ENCODE measurements at places on chromosomes 13 and 19.

DNA sequence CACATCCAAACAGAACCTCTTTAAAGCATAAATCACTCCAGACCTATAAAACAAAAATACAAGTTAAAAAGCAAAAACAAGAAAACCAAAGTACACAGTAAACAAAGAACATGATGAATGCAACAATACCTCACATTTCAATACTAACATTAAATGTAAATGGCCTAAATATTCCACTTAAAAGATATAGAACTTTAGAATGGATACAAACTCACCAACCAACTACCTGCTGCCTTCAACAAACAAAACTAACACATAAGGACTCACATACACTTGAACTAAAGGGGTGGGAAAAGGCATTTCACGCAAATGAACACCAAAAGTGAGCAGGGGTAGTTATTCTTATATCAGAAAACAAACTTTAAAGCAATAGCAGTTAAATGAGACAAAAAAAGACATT lies 44.9 kb upstream of the PABPC3 start:
- no peak for DNase-seq

DNA sequence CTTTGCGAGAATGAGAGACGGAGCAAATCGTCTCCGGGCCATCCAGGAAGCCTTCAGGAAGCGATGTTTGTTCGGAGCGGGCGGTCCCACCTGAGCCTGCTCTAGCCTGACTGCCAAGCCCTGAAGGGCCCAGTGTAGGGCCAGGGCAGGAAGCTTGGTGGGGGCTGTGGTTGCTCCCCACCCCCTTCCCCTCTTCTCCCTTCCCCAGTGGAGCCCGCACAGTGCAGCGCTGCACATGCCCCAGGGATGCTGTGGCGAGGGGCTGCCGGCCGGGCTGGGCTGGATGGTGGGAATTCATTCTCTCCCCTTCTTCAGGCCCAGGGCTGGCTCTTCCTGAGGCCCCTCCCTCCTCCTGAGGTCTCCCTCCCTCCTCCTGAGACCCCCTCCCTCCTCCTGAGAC lies 7.1 kb upstream of the GRTP1 start:
- DNase-seq, result no peak

GRCh38 chr13:31008400-31009115 lies 76.1 kb downstream of the TEX26 start:
- DNase-seq, result no peak

GRCh38 chr19:15779756-15780476 lies 7.5 kb upstream of the OR10H5 start:
- DNase-seq, result no peak

GRCh38 chr13:74388626-74389025 lies 254.4 kb upstream of the KLF12 start:
- DNase-seq, result no peak

DNA sequence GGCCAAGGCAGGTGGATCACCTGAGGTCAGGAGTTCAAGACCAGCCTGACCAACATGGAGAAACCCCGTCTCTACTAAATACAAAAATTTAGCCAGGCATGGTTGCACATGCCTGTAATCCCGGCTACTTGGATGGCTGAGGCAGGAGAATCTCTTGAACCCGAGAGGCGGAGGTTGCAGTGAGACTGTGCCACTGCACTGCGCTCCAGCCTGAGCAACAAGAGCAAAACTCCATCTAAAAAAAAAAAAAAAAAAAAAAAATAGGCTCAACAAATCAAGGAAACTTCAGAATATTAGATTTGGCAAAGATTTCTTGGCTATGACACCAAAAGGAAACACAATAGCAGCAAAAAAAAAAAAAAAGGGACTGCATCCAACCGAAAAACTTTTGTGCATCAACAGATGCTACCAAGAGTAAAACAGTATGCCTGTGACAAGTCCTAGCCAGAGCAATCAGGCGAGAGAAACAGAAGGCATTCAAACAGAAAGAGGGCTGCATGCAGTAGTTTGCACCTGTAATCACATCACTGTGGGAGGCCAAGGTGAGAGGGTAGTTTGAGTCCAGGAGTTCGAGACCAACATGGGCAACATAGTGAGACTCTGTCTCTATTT lies 23.8 kb downstream of the ZNF160 start:
- DNase-seq, result no peak

- no peak for DNase-seq
These were observed 9.1 kb upstream of the MCF2L start for GRCh38 chr13:112959701-112960542.

DNA sequence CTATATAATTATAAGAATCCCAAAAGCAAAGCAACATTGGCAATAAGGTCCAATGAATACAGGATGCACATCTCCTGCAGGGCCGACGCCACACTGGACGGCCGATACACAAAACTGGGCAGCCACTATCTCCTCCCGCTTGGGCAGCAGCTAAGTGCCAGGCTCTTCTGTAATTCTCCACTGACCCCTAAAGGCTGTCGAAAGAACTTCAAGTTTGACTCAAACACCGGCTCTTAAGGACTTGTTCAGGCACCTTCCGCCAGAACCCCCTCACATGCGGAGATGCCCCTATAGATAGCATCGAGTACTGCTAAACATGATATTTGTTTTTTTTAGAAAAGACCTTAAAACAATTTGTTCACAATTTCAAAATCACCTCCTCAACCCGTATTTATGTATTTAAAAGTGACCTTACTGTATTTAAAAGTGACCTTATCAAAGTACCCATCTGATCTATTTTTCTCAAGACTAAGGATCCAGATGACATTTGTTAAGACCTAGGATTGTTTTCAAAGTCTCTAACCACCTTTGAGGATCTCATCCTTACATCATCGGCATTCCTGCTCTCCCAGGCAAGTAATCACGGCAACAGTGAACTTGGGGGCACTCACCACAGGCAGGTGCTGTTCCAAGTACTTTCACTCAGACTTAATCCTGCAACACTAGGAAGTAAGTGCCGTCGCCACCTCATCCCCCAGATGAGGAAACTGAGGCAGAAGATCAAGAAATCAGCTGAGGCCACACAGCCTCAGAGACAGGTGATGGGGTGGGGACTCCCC lies 77.8 kb downstream of the TUBGCP3 start:
- peak; percentile 33 for DNase-seq

DNA sequence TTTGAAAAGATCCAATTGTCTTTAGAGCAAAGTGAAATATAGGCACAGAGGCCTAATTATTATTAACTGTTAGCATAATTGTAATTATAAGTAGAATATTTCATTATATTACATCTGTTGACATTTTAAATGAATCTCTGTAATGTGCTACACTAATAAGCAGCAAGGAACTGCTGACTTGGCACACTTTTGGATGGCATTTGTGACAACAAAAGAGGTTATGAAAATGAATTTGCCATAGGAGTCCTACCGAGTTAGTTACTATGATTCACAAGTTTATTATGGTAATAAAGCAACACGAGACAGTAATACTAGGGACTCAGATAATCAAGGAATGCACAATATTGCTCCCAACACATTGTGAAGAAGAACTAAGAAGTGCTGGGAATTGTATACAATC lies 213.8 kb upstream of the PCDH9 start:
- DNase-seq, result no peak

GRCh38 chr13:112204346-112205327 lies 137.7 kb downstream of the SOX1 start:
- peak; percentile 30 for DNase-seq

GRCh38 chr19:8395621-8396082 lies 5.5 kb downstream of the RAB11B start:
- no peak for DNase-seq

- DNase-seq, result no peak
These were observed 16.8 kb downstream of the KBTBD7 start for GRCh38 chr13:41177616-41178015.

DNA sequence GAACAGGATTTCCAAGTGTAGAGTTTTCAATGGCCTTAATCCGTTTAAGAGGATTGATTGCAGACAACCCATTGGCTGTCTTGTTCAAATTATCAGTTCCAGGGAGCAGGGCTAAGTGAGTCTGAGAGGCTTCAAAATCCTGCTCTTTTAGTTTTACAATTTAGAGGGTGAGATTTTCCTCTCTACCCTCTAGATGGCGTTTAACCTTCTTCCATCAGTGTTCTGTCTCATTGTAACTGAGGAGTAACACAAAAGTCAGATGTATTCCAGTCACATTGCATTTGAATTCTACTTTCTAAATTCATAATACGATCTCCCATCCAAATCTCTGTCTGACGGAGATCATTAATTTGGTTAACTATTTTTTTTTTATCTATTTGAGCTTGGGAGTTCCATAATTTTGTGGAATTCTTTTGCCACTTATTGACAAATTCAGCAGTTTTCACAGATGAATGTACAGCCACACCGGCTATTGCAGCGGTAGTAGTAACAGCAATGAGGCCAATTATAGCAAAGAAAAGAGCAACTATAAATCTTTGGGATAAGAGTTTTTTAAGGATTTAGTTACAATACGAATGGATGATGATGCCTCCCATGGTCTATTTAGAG lies 7.8 kb upstream of the C19orf84 start:
- DNase-seq, result no peak

GRCh38 chr19:55383279-55384130 lies 587 bp downstream of the TMEM238 start:
- no peak for DNase-seq

DNA sequence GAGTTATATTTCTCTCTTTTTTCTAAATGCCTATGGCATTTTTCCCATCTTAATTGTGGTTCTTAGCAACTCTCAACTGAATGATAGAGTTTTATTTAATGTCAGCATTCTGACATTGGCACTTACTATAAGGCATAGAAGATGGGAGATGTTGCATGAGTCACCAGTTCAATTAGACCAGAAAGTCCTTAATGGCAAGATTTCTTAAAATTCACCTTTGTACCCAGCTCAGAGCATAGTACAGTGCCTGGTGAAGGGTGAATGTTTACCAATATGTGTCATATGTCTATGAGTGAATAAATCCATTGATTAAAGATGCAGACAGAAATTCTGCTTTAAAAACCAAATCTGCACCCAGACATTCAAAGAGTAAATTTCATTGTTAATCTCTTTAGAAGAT lies 526.9 kb downstream of the EFNB2 start:
- no peak for DNase-seq

GRCh38 chr19:49680421-49681351 lies 3.6 kb downstream of the PRMT1 start:
- DNase-seq, result peak; percentile 100

DNA sequence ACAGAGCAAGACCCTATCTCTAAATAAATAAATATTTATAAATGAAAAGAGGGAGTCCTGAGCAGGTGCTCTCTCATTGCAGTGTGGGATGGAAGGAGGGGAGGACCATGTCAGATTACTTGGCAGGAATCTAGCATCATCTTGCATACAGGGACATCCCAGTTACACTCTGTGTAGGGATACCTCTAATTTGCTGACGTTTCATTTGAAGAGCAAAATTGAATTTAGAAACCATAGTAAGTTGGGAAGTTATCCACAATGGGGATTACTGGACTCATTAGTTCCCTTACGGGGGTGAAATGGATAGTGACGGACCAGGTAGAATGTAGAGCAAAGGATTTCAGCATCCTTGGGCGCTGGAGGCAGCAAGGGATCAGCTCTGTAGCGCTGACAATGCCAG lies 52.1 kb downstream of the ARHGEF18 start:
- DNase-seq, result no peak

- no peak for DNase-seq
These were observed 952.0 kb downstream of the SLITRK5 start for GRCh38 chr13:88623150-88623549.

GRCh38 chr13:111177921-111178320 lies 62.8 kb downstream of the ARHGEF7 start:
- DNase-seq, result no peak

- no peak for DNase-seq
These were observed 18.3 kb downstream of the KDM4B start for GRCh38 chr19:4987256-4987655.

GRCh38 chr19:2560369-2560768 lies 84.4 kb downstream of the GADD45B start:
- DNase-seq, result no peak

DNA sequence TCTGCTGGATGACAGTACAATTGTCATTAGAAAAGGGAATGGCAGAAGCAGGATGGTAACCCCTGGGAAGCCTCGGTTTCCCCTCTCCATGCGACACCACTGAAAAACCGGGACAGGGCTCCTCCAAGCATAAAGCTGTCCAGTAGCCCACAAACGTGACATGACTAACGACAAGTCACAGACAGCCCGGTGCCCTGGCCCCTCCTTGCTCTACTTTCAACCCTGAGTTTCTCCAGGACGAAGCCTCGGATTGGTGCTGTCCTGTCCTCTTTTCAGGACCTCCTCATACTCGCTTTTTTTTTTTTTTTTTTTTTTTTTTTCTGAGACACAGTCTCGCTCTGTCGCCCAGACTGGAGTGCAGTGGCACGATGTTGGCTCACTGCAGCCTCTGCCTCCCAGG lies 16.3 kb downstream of the DPP9 start:
- no peak for DNase-seq

DNA sequence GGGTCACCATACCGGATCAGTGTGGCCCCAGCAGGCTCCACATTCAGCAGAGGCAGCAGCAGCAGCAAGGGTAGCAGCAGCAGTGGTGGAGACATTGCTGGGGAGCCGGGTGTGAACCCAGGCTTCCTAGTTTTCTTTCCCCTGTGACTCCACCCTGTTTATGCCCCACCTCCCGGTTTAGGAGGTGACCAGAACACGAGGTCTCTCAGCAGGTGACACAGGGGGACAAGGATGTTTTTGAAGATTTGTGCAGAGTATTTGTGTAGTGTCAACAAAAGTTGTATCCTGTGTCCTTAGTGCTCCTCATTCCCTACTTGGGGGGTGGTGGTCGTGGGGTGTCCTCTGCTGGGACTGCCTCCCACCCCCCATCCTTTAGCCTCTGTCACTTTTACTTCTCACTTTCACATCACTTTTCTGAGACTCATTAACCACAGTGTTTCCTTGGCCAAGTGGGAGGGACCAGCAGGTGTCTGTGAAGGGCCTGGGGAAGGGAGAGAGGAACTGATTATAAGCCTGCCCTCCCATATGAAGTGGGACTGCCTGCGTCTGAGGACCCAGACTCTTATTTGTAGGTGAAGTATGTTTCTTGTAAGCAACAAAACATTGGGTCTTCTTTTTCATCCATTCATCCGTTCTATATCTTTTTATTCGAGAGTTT lies 15.6 kb upstream of the KCNC3 start:
- no peak for DNase-seq

GRCh38 chr13:31192306-31192705 lies 7.5 kb upstream of the B3GLCT start:
- no peak for DNase-seq

GRCh38 chr13:109447667-109448066 lies 338.7 kb downstream of the IRS2 start:
- no peak for DNase-seq

DNA sequence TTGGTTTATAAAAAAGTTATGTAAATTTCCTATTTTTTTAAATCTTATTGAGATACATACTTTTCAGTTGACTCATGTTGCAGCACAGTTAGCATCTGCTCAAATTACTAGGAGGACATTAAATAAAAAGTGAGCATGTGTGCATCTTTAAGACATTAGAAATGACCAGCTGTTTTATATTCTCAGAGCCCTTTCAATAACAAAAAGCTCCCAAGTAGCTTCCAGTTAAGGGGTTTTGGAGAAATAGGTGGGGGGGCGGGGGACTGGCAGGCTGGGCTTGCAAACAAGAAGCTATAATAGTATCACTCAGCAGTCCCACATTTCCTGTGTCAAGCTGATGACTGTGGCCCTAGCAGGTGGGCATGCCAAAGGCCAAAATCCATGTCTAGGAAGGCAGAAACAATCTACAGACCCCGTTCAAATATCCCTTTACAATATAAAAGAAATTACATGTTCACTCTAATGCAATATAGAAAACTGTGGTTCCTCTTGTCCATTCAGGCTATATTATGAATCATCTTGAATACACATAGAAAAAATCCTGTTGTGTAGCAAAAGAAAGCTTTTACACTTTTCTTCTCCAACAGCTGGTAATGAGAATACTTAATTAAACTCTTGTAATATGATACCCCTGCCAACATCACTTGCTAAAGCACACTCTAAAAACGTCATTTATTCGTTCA lies 1713.2 kb upstream of the SLC10A2 start:
- no peak for DNase-seq

All from neural crest cell (in vitro differentiated cells).